ENCODE measurements at places on chromosomes 1 and 21. TPM values are rescaled to one million over a fixed set of nuclear protein-coding genes. Genes with fewer than 3 reads are reported as not detected.

The SLC26A9 gene
- total RNA-seq = 0.06 TPM

The COL16A1 gene
- 5.8 TPM for total RNA-seq

The TBX15 gene
- 0.08 TPM for total RNA-seq

The MOB3C gene
- 4.2 TPM for total RNA-seq

The MNDA gene
- not detected for total RNA-seq

The RIMS3 gene
- total RNA-seq = 0.97 TPM

The LCE2C gene
- total RNA-seq = not detected

The PRR9 gene
- total RNA-seq = not detected

The CELA2B gene
- not detected for total RNA-seq

The CNTN2 gene
- total RNA-seq = 0.05 TPM

The FNBP1L gene
- 20.5 TPM for total RNA-seq

The NPHS2 gene
- total RNA-seq = not detected

The GPR52 gene
- total RNA-seq = not detected

The CFAP298 gene
- total RNA-seq = 32.8 TPM

The MRAP gene
- not detected for total RNA-seq

The IL10 gene
- not detected for total RNA-seq

The PTGS2 gene
- 12.9 TPM for total RNA-seq

The OLFML2B gene
- 0.35 TPM for total RNA-seq

The TRIM45 gene
- total RNA-seq = 1.7 TPM

The BRINP3 gene
- not detected for total RNA-seq

The CD84 gene
- not detected for total RNA-seq

The FLG2 gene
- total RNA-seq = not detected

The NBPF26 gene
- total RNA-seq = 4.7 TPM

The CLCC1 gene
- total RNA-seq = 17.0 TPM

The LCE1B gene
- not detected for total RNA-seq

The OR2L5 gene
- total RNA-seq = not detected

The TMPRSS2 gene
- total RNA-seq = 0.02 TPM

The CYP4X1 gene
- not detected for total RNA-seq

The TEDDM1 gene
- not detected for total RNA-seq

The GJC2 gene
- total RNA-seq = 0.45 TPM

The C1QTNF12 gene
- total RNA-seq = 1.4 TPM

The SPRR5 gene
- total RNA-seq = not detected

The SIM2 gene
- 10.6 TPM for total RNA-seq

The KIAA1614 gene
- total RNA-seq = 0.38 TPM

The LORICRIN gene
- not detected for total RNA-seq

The FAM151A gene
- not detected for total RNA-seq

The TTC39A gene
- 1.6 TPM for total RNA-seq

The TCEANC2 gene
- total RNA-seq = 2.6 TPM

The OR10J1 gene
- not detected for total RNA-seq

The AVPR1B gene
- not detected for total RNA-seq

The SERPINC1 gene
- not detected for total RNA-seq
